ENCODE measurements at places on chromosomes 4 and X.

DNA sequence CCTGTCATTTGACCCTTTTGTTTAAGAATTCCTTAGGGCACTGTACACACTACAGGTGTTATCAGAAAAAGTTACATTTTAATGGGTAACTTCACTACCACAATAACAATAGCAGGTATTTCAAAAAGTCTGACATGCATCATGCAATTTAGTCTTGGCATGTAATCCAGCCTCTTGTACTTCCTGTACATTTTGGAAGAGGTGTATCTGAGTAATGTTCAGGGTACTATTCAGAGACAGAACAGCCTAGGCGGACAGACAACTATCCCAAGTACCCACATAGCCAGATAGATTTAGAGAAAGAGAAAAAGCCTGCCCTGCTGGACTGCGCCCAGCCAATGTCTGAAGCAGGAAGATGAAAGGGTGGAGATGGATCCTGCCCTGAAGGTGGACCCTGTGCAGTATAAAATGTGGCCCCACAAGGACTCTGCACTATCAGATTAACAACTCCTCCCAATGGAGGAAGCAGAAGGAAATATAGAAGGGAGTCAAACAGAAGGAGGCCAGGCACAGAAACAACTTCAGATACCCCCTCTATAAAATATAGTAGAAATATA, 8.5 kb downstream of the UGT2B7 start:
- no peak for DNase-seq

- no peak for DNase-seq
Observed at GRCh38 chr4:75848891-75849290, 53.4 kb downstream of the PPEF2 start.

- no peak for DNase-seq
Observed at GRCh38 chr4:70996018-70996360, 2.5 kb downstream of the DCK start.

DNA sequence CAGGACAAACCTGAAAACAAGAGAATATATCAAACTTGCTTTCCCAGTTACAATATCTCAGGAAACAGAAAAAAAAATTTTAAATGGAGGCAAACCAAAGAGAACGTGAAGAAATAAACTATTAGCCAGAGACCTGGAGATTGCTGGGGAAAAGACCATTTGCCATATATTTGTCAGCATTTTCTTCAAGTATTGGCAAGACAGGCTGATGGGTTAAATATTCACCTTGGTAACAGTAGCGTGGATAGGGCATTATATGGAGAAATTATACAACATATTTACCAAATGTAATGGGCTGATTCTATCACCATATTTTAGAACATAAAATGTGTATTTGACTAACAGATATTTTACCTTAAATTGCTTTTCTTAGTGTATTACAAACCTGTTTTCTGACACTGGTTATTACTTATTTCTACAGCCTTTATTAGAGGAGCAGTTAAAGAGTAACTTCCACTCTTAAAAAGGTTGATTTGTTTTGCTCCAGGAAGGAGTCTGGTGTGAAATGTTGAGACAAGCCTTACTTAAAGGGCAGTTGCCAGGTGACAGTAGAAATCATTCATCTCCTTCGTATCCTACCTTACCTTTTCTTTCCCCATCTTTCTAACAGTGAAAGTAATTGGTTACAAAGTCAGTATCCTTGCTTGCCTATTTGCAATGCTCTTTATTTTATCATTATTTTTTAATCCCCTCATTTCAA, 575.5 kb downstream of the GBA3 start:
- DNase-seq: no peak

DNA sequence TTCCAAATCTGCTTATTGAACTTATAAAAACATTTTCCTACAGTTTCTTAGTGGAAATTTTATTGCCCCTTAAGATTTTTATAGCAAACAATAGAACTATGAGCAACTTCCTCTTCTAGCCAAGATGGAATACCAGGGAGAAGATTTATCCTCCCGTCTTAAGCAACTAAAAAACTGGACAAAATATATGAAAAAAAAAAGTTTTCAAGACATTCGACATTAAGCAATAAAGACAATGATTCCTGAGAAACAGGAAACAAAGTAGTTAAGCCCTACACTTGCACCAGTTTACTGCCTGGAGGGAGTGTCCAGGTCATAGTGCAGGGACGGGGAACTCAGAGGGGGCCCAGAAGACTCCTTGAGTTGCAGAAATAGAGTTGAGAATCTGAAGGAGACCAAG, 516.1 kb upstream of the DIPK2B start:
- no peak for DNase-seq

DNA sequence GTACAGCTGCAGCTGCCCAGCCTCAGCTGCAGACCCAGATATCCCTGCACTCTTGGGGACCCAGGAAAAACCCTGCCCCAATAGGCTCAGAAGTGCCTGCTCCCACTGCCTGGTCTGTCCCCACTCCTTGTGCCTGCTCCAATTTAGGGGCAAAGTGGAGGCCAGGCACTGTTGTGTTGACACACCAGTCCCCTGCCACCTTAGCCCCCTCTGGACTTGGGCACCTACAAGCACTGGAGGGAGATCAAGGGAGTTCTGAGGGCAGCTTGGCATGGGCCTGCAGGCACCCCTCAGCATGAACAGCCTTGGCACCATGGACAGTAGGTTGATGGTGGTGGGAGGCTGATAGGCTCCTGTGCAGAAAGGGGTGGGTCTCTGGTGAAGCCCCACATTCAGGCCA, 2020.8 kb upstream of the ADGRL3 start:
- DNase-seq: no peak

DNA sequence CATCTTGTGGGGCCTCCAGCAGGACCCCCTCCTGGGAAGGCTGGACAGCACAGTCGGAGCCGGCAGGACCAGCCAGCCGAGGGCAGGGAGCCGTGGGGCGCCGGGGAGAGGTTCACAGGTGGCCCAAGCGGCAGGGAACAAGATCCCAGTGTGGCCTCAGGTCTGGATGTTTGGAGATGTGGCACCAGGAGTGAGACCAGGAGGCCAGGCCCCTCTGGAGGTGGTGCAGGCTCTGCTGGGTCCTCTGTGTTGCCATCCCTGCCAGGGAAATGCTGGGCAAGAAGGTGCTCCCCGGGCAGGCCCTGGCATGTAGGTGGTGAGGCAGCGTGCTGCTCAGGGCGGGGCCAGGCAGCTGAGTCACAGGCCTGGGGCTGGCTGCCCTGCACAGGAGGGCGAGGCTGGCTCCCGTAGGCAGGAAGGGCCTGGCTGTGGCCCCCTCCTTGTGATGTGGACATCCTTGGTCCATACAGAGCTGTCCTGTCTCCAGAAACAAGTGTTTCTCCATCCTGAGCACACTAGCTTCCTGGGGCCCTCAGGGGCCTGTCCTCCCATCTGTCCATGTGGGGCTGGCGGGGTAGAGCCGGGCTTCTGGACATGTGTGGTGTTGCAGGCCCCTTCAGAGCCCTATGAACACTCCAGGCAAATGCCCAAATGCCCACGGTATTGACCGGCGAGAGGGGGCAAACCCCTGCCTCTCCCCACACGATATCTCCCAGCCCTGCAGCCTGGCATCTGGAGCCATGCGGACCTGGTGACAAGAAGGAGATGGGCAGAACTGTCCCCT, 4.8 kb upstream of the HGFAC start:
- peak; percentile 10 for DNase-seq

- DNase-seq: no peak
Observed at GRCh38 chrX:115499112-115499805, 61.7 kb upstream of the PLS3 start.

- no peak for DNase-seq
Observed at GRCh38 chrX:41960142-41960541, 36.8 kb upstream of the CASK start.

DNA sequence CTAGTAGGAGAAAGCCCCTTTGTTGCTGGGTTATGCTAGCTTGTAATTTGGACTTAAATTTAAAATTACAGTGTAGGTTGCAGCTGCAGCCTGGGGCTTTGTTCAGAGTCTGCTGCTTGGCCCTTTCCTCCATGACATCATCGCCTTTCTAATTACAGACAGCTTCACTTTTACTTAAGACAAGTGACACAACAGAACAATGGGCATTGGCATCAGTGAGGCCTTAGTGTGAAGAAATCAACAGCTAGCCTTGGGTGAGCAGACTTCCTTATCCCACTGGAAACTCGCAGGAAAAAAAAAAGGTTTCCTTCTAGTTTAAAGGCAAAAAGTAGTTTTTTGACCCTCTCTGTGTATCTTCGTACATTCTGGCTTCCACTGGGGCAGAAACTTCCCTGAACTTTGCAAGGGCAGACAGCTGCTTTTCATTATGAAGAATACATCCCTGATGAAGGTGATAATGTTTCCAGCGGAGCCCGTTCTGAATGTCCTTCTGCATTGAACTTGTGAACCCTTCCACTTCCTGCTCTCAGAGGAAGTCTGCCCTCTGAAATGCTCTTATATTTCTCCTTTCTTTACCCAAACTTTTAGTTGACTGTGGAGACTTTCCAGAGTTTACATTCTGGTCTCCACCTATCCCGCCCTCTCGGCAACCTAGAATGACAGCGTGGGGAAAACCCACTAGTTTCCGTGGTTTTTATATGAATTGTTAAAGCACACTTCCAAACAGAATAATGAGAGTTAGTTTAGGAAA, 123.2 kb upstream of the FAM9C start:
- DNase-seq: no peak

DNA sequence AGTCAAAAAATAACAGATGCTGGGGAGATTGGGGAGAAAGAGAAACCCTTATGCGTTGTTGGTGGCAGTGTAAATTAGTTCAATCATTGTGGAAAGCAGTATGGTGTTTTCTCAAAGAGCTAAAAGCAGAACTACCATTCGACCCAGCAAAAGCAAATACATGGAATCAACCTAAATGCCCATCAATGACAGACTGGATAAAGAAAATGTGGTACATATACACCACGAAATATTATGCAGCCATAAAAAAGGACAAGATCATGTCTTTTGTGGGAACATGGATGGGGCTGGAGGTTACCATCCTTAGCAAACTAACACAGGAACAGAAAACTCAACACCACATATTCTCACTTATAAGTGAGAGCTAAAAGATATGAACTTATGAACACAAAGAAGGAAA, 188.9 kb downstream of the CAMK2D start:
- no peak for DNase-seq

- DNase-seq: no peak
Observed at GRCh38 chr4:116217781-116218180, 867.6 kb downstream of the TRAM1L1 start.

DNA sequence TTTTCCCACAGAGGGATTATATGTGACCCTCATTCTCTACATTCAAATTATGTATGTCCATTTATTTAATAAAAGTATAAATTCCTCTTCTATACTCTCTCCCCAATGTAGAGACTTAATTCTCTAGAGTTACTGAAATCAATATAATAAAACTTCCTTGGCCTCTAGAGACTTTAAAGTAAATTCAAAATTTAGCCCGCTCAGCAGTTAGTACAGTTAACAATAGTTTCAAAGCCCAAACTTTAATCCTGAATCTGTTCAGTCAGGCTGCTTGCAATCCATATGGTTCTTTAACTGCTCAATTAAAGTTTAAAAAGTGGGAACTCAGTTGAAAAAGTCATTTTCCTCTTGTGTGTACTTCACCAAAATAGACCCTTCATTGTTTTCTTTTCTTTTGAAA, 2558.4 kb downstream of the ARAP2 start:
- no peak for DNase-seq

GRCh38 chr4:183349673-183350072, 27.4 kb upstream of the CLDN24 start:
- peak; percentile 81 for DNase-seq

GRCh38 chr4:140308366-140309123, 64.9 kb upstream of the SCOC start:
- no peak for DNase-seq

DNA sequence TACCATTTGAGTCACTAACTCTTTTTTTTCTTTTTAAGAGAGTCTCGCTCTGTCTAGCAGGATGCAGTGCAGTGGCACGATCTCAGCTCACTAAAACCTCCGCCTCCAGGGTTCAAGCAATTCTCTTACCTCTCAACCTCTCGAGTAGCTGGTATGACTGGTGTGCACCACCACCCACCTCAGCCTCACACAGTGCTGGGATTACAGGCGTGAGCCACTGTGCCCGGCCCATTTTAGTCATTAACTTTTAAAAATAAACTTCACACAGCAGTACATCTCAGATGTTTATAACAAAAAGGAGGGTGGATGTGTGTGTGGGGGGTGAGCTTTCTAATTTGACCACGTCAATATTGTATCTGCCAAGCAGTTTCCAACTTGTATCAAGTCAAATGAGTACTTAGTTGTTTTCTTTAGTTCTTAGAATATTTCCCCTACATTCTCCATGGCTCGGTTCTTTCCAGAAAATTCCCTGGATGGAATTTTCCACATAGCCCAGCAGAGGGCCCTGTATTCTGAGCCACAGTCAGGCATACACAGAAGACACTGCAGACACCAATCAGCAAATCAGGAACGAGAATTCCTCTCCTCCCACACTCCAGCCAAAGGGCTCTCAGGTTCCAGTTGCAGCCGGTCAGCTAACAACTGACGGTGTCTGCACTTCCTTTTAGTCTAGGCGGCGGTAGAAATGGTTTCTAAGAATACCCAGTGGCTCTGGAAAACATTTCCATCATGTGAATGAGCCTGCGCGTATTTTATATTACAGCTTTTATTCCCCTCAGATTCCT, 20.1 kb upstream of the ARAF start:
- peak; percentile 73 for DNase-seq

GRCh38 chr4:182143086-182143821, 99.9 kb upstream of the TENM3 start:
- no peak for DNase-seq

DNA sequence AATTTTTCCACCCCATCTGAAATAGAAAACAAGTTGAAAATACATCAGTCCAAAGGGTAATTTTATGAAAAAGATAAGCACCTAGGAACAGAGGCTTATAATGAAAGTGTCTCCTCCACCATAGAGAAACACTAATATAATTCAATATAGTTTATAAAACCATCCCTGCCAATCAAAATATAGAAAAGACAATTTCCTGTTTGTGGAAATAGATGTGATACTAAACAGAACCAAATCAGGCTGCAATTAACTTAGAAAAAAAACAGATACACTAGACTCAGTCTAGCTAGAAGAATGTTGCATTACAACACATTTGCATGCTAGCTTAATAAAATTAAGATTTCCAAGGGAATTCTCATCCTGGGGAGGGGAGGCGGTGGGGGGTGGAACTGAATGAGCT, 68.2 kb downstream of the ENOX2 start:
- no peak for DNase-seq

- DNase-seq: no peak
Observed at GRCh38 chr4:65083076-65083475, 587.2 kb downstream of the EPHA5 start.

- DNase-seq: peak; percentile 5
Observed at GRCh38 chr4:152032722-152033131, 271.9 kb upstream of the GATB start.

Measured in AG09319 (cell line).